ENCODE measurements at places on chromosomes 11 and 22.

DNA sequence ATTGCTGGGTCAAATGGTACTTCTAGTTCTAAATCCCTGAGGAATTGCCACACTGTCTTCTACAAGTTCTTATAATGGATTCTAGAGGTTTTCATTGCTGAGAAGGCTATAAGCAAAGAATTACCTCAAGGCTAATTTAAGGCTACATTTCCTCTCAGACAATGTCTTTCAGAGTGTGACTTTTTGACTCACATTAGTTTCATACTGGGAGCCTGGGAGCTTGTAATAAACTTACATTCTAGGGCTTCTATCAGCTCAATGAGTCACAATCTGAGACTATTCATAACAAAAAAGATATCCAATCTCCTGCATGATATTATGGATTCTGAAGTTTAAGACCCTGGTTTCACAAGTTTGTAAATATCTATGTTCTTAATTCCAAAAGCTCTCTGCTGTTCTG is 408.7 kb downstream of the LRRC4C start:
- DNase-seq: no peak

DNA sequence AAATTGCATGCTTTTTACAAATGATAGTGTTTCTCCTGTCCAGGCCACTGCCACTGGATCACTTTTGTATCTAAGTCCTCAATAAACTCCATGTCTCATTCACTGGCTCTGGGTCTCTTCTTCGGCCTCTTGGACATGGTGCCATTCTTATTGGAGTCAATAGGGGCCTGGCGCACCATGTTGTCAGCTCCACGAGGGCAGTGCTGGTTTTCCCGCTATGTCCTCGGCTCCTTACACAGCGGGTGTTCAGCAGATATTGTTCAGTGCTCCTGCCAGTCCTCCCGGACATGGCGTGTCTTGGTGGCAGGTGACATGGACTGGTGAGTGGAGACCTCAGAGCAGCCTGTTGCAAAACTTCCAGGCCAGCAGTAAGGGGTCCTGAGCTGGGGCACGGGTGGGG is 3.6 kb upstream of the FAM118A start:
- DNase-seq: no peak

GRCh38 chr22:39152024-39152510 is 413 bp downstream of the CBX7 start:
- no peak for DNase-seq

- no peak for DNase-seq
Observed at GRCh38 chr22:36933629-36934417, 20.4 kb downstream of the CSF2RB start.

- DNase-seq: no peak
Observed at GRCh38 chr22:40202225-40202944, 24.7 kb downstream of the TNRC6B start.

DNA sequence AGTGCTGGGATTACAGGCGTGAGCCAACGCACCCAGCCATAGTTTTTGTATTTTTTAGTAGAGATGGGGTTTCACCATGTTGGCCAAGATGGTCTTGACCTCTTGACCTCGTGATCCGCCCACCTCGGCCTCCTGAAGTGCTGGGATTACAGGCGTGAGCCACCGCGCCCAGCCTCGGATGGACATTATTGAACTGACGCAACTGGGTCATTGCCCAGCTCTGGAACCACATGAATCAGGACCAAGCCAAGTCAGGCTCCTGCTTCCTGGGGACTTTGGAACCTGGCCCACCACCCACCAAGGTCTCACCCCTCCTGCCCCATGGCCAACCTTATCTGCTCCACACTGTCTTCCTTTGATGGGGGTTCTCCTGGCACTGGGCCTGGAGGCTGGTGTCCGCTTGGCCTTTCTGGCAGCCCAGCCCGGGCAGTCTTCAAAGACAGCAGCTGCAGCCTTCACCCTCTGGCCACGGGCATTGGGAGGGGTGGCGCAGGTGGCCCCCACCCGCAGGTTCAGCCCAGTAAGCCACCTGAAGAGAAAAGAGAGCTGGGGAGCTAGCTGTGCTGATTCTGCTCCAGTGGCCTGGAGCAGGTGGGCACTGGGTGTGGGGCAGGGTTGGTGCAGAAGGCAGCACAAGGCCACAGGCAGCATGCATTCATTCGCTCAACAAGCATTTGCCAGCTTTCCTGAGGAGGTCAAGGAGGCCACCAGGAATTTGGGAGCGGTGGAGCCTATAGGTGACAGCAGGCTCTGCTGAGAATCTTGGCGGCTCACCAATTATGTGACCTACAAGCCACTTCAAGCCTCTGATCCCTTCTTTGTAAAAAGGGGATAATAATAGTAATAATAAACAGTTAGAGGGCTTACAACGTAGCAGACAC is 5.7 kb downstream of the CHADL start:
- DNase-seq: no peak

GRCh38 chr11:125443767-125444311 is 52.2 kb downstream of the FEZ1 start:
- DNase-seq: no peak

GRCh38 chr22:18987765-18988164 is 51.7 kb upstream of the PRODH start:
- no peak for DNase-seq

DNA sequence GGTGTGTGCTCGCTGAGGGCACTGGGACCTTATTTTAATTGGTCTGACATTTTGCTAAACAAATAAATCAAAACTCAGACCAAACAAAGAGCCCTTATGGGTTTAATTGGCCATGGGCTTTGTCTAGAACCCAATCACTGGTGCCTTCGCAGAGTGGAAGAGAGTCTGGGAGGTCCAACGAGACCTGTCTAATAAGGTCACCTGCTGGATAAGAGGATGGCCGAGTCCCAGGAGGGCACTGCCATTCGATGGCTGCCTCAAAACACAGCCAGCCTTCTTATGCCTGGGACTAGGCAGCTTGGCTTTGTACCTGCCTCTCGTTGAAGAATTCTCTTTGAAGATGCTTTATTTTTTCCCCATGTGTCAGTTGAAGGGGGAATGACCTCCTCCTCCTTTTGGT is 171.1 kb downstream of the CEP164 start:
- no peak for DNase-seq

DNA sequence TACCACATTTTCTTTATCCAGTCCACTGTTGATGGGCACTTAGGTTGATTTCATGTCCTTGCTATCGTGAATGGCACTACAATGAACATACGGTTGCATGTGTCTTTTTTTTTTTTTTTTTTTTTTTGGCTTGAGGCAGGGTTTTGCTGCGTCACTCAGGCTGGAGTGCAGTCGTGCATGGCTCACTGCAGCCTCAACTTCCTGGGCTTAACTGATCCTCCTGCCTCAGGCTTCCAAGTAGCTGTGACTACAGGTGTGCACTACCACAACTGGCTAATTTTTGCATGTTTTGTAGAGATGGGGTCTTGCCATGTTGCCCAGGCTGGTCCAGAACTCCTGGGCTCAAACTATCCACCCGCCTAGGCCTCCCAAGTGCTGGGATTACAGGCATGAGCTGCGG is 1.5 kb upstream of the CCDC90B start:
- DNase-seq: no peak

GRCh38 chr11:75273411-75274391 is 33.1 kb downstream of the TPBGL start:
- no peak for DNase-seq

GRCh38 chr11:65501186-65501471 is 2.3 kb downstream of the MALAT1 start:
- DNase-seq: no peak

DNA sequence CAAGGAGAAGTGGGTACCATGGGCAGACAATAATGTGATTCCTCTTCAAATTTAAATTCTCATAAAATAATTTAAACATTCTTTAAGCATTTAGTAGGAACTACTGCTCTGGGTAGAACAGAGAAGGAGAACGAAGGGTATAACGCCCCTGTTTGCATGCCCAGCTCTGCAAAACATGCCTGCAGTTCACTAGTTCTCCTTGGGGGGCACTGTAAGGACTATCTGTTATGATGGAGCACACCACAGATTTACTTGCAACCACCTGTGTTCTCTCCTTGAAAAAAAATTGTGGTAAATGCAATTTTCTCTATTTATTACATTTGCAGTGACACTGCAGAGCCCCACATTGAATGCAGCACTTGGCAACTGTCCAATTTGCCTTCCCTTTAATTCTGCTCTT is 100.3 kb downstream of the GUCY1A2 start:
- DNase-seq: no peak

DNA sequence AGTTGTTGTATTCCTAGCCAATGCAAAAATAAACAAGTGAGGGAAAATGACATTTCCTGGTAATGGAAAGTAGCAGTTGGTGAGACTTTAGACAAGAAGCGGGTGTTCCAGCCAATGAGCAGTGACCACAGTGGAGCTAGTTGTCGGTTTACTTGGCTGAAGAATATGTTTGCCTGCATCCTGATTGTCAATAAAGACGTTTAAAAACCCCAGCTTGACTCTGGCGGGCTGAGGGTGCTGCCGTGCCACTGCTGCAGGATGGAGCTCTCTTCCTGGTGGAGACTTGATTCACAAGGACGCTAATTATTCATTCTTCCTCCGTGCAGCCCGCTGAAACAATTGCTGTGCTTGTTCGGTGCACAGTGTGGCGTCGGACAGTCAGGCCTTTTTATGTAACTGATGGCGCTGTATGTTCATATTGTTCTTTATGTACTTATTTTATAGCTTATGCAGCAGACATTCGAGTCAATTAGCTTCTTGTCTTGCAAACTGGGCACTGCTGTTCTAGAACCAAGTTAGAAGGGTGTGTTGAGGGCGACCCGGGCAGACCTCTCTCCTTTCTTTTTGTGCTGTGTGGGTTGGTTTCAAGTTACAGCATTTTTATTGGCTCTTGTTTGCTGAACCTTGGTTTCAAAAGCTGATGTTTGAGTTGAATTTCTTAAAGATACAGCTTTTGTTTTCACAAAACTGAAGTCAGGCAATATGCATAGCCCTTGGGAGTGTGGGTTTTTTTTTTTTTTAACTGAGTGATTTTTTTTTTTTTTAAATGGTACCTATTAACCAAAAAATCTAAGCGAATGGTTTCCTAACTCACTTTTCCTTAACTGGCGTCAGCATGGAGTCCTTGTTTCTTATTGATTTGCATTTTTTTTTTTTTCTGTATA is 153.9 kb downstream of the TEAD1 start:
- no peak for DNase-seq

GRCh38 chr11:129700701-129701100 is 114.9 kb upstream of the TMEM45B start:
- no peak for DNase-seq

DNA sequence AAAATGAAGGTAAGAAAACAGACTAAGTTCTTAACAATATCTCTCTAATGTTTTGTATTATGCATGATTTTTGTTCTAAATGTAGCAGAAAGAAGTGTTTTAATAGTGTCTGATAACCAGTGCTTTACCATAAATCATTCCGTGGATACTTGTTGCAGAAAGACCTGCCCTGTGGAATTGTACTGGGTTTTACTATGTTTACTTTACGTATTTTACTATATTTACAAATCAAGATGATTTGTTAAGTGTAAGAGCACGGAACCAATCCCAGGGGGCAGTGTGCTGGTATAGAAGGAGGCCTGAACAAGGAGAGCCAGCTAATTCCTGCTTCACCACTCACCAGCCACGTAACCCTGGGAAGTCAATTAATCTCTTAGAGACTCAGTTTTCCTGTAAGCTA is 1.4 kb downstream of the HTR3B start:
- DNase-seq: no peak

DNA sequence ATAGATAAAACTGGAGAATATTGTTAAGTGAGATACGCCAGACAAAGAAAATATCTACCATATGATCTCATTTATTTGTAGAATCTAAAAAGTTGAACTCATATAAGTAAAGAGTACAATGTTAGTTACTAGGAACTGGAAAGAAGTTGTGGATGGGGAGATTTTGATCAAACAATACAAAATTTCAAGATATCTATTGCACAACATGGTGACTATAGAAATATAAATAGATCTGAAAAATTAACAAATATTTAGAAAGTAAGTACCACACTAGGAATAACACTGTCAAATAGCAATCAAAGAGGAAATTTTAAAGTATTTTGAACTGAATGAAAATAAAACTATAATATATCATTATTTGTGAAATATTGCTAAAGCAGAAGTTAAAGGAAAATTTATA is 437.2 kb downstream of the AASDHPPT start:
- no peak for DNase-seq

DNA sequence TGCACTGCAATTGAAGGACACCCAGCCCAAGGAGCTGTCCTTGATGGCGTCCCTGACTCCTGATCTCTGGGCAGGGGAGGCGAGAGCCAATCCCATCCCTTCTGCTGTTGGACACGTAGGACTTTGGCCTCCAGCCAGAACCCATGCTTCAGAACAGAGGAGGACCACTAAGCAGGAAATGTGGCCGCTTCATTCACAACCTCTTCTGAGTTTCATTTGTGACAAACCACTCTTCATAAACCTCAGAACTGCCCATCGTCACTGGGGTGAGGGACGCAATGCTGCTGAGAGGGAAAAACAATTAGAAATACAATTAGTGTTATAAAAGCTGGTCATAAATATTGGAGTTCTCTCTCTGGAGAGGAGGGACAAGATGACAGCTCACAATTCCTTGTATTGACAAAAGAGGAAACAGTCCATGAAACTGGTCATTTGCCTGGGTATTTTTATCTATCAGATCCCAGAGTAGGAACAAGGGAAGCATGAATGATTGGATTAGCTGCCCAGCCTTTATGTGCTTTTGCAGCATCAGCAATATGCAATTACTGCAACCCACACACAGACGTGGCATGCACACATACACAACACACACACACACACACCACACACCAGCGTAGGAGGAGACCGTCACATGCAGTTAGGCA is 216.5 kb upstream of the CADM1 start:
- DNase-seq: no peak

- DNase-seq: no peak
Observed at GRCh38 chr11:37804666-37805065, 1206.6 kb upstream of the RAG2 start.

DNA sequence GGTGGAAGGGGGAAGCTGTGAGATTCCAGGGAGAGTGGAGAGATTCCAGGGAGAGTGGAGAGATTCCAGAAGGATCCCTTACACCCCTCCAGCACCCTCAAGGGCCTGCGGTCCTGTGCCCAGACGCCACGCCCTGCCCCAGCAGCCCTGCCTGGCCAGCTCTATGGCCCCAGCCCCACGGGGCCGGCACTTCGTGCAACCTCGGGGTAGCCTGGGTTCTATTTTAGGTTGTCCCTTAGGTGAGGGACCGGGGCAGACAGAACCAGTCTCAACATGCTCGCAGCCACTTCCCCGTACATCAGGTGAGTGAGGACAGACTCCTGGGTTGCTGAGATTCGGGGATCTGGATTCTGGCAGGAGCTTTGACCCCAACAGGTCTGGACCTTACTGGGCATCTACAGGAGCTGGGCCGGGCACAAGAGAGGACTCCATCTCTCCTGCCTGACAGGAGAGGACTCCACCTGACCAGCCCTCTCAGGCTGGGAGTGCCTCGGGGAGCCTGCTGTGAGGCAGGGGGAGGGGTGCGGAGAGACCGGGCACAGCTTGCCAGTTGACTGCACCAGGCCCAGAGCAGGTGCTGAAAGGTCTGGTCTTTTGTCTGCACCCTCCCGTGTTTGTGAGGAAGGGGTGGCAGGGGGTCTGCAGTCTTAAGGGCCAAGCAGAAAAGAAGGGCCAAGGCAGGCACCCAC is 8.5 kb upstream of the ADORA2A start:
- DNase-seq: no peak

DNA sequence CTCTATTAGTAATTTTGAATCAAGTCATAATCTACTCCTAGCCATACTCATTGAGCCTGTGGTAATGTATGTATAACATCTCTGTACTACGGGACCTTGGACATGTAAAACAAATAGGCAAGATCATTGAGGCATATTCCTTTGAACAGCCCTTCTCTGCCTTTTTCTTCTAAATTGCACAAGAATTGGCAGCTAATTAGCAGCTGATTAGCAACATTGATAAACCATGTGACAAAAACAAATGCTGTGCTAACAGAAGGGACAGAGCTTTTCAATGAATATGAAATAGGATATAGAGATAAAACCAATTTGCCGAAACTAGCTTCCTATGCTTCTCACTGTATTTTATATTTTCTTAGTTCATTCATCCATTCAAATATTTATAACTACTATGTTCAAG is 1474.2 kb downstream of the FAM181B start:
- DNase-seq: no peak
